Fibroblast of skin of scalp (primary cell): ENCODE measurements at places on chromosomes 3 and 15.
A peak's percentile ranks its signal among the peaks of the same experiment; 100 is the strongest.

DNA sequence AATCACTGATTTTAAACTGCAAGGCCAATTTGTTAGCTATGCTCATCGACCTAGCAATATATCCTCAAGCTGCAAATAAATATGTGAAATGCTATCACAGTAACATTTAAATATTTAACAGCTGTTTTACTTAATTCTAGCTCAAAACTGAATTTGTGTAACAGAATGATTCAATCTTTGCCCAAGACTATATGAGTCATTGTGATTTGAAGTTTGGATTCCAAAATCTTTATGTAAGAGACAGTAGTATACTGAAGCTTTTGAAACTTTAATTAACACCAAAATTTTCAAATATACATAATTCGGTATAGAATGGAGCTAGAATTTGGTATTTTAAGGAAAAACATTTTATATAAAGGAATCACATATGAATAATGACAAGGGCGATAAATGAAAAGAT, 603.0 kb upstream of the ROBO2 start:
- peak; percentile 60 for DNase-seq

GRCh38 chr3:10845001-10845761, 29.2 kb downstream of the SLC6A11 start:
- DNase-seq = no peak

- no peak for DNase-seq
These were observed 8.9 kb upstream of the TMEM202 start for GRCh38 chr15:72389231-72389630.

- peak; percentile 8 for DNase-seq
These were observed 61.4 kb downstream of the TTBK2 start for GRCh38 chr15:42858999-42859789.
